Urinary bladder (tissue), 4 donors: ENCODE measurements at places on chromosomes 5 and 9.
A peak's percentile ranks its signal among the peaks of the same experiment; 100 is the strongest.

DNA sequence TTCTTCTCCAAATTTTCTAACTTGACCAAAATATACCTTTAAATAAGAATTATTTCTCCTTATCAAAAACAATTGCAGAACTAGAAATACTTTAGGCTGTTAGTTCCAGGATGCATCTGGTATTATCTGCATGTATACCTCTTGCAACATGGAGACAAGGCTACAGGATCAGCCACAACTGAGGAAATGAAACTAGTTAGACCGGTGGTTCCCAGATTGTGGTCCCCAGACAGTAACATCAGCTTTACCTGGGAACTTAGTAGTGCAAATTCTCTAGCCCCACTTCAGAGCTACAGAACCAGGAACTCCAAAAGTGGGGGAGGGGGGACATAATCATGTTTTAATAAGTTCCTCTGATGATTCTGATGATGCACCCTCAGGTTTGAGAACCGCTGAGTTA is 61.6 kb upstream of the C9orf72 start:
- DNase-seq: no peak

GRCh38 chr5:125376059-125376641 is 629.7 kb upstream of the ZNF608 start:
- no peak for DNase-seq

DNA sequence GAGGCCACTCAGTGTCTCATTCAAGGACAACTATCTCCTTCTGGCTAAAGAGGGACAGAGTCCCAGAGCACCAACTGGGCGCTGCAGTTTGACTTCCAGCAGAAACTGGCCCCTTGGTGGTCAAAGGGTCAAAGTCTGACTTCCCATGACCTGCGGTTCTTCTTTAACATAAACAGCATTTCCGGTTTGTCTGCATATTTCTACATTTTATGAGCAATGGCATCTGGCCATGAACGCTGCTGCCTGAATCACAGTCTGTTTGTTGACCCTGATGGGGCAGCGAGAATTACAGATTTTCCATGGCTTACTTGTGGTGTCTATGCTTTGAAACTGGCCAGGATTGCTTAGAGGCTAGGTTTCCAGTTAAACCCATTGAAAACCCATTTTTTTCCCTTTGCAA is 1.3 kb downstream of the TNFSF15 start:
- DNase-seq: peak; percentile 74

- DNase-seq: no peak
Measured at GRCh38 chr5:19880458-19880857, 107.5 kb downstream of the CDH18 start.

DNA sequence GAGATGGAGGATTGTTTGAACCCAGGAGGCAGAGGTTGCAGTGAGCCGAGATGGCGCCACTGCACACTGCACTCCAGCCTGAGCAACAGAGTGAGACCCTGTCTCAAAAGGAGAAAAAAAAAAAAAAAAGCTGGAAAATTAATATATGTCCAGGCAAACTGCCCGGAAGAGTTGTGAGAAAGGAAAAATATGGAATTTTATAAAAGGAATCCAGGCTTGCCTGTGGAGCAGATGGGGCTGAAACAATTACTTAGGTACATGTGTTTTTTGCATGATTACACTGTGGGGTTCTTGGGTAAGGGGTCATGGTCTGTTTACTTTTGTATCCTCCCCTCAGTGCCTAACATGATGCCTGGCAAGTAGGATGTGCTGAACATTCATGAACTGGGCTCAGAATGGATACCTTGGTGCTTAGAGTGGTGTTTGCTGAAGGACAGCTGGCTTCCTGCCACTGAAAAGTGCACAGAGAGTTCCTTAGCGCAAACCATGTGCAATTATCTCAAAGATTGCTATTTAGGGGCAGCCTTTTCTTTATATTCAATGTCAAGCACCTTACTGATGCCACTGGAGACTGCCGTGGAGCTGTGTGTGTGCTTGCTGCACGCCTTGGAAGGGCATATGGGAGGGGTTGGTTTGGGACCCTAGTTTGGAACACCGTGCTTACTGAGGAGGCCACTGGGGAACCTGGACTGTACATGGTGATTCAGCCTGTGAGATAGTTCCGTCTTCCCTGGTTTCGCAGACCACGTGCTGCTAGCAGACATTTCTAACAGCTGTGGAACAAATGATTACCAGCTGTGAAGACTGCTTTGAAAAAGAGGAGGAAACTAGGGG is 78.4 kb downstream of the MAP1B start:
- no peak for DNase-seq

- no peak for DNase-seq
Measured at GRCh38 chr9:77839459-77840140, 191.5 kb upstream of the GNA14 start.

DNA sequence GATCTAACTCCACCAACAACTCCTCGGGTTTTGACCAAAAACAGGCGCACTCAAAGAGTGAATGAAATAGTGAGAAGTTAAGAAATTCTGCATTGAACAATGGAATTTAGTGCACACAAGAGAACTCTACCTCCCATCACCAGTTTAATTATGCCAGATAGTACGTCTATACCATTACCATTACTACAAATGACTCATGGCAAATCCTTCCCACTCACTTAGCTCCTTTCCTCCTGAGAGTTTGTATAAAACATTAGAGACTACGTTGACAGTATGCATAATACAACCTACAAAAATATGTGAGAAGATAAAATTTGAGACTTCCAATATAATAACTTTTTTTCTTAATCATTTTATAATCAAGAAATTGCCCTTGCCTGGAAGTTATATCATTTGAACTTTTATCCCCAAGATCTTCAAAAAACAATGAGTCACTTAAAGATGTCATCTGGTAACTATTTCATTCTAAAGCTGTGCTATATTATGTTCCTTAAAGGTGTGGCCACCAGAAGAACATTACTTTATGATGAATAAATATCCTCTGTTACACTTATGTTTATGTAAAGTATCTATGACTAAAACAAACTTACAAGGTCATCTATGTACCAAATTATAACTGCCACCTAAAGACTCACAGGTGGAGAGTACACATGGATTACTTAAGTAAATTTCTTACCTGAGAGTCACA is 297.9 kb upstream of the PTGER4 start:
- DNase-seq: no peak

DNA sequence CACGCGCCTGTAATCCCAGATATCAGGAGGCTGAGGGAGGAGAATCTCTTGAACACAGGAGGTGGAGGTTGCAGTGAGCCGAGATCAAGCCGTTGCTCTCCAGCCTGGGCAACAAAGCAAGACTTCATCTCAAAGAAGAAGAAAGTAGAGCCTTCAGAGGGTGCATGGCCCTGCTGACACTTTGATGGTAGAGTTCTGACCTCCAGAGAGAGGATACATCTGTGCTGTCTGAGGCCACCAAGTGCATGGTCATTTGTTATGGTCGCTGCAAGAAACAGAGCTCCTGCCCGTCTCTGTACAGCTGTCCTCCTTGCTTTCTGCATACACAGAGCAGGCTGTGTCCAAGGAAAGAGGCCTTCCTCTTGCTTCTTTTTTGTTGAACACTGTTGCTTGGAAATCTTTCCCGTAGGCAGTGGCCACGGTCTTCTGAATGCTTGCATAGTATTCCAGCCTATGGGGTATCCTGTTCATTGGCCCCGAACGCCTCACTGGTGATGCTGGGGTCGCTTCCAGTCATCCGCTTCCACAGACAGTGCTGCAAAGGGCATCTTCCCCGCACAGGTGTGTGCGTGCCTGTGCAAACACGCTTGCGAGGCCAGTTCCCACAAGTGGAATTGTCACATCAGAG is 36.8 kb upstream of the UNC5A start:
- no peak for DNase-seq

DNA sequence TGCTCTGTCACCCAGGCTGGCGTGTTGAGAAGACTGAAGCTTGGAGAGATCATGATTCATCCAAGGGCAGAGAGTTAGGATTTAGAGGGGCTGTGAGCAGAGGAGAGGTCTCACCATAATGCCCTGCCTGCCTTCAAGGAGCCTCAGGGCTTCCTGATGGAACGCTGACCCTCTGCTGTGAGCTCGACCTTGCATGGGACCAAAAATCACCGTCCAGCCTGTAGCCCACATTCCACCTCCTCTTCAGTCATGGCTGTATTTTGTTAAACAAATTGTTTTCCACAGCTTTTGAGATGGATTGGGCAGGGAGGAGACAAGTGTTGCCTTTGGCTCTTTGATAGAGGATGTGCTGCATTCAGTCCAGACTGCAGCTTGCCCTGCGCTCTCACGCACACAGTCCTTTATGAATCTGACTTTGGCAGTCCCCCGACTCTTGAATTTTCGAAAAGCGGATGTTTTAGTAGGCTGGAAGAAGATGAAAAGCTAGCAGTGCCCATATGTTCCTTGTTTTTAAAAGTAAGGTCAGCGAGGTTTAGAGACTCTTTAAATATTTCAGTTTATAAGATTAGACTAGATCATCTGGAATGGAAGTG is 79.5 kb downstream of the MVB12B start:
- DNase-seq: no peak

- DNase-seq: no peak
Measured at GRCh38 chr9:34197756-34198711, 19.2 kb downstream of the UBAP1 start.
